Stimulated activated CD8-positive, alpha-beta memory T cell treated with anti-CD3 and anti-CD28 coated beads, Interleukin-7, amount 100 ng/mL, for 4 hours (primary cell): ENCODE measurements at places on chromosomes 1 and 21.

- DNase-seq, result no peak
These were observed 6.4 kb upstream of the SMPDL3B start for GRCh38 chr1:27928216-27928954.

DNA sequence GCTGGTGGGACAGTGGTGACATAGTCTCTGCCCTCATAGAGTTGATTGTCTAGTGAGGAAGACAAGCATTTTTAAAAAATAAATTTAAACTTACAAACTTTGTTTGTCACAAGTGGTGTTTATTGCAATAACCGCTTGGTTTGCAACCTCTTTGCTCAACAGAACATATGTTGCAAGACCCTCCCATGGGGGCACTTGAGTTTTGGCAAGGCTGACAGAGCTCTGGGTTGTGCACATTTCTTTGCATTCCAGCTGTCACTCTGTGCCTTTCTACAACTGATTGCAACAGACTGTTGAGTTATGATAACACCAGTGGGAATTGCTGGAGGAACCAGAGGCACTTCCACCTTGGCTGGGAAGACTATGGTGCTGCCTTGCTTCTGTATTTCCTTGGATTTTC is 58.4 kb downstream of the LAMC2 start:
- DNase-seq, result no peak

- no peak for DNase-seq
These were observed 29.4 kb downstream of the CDK18 start for GRCh38 chr1:205533748-205534443.

DNA sequence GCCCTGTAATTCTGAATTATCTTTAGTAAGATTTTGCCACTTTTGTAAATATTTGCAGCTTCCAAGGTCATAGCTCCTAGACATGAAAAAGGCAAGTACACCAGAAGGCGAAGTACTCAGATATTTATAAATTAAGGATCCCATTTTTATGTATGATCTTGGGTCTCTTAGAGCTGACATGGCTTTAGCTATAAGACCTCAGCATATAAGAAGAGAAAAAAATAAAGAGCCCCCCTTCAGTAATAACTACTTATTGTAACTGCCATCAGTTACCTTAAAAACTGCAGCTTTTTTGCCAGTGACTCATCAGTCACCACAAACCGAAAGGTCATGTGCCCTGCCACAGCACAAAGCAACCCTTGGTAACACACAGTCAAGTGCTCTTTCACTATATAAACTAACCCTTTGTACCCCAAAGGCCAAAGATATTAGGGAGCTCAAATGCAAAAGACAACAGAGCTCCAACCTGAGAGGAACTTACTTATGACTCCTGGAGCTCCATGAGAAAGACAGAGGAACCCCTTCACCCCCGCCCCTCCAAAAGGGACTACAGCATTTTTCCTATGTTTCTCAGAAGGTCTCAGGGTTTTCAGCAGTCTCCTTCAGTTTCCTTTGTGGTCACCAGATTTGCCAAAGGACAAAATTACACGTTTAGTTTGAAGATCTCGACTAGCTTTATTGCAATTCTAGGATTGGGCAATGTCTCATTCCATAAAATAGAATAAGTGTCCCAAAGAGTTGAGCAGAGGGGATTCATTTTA is 219.8 kb upstream of the DUSP10 start:
- DNase-seq, result peak; percentile 51

- no peak for DNase-seq
These were observed 226.5 kb downstream of the SDCCAG8 start for GRCh38 chr1:243482141-243483022.

GRCh38 chr21:31176080-31176551 is 137.8 kb upstream of the KRTAP19-8 start:
- no peak for DNase-seq

DNA sequence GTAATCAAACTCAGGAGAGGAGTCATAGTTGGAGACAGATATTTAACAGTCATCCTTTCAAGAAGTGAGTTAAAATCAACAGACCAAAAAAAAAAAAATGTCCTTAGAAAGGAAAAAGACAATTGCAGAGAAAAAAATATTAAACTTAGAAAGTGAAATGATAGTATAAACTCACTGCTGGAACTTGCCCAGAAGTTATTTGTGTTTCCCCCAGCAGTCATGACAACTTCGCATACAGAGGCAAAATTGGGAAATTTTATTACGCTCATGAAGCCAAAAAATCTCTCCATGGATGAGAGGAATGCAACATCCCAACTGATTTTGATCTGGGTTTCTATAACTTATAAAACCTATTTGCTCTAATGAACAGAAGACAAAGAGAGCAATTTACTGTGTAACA is 198.2 kb downstream of the LRRC7 start:
- DNase-seq, result no peak

GRCh38 chr1:24315391-24315790 is 3.8 kb upstream of the GRHL3 start:
- no peak for DNase-seq

DNA sequence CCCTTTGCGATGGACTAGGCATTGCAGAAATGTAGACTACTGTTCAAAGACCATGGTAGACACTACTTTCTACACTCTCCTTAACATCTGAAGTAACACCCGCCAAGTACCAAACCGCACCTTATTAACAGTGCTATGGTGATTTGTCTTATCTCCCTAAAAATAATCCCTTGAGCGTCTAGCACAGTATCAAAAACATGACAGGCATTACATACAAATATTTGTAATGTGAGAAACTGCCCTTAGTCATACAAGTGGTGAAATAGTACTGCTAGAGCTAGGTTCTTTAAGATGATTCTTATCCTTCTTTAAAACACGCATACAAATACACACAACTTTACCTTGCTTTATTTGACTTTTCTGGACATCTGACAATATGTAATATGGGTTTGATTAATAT is 27.2 kb downstream of the PUM1 start:
- no peak for DNase-seq

GRCh38 chr1:113388017-113388620 is 2.2 kb upstream of the MAGI3 start:
- no peak for DNase-seq

DNA sequence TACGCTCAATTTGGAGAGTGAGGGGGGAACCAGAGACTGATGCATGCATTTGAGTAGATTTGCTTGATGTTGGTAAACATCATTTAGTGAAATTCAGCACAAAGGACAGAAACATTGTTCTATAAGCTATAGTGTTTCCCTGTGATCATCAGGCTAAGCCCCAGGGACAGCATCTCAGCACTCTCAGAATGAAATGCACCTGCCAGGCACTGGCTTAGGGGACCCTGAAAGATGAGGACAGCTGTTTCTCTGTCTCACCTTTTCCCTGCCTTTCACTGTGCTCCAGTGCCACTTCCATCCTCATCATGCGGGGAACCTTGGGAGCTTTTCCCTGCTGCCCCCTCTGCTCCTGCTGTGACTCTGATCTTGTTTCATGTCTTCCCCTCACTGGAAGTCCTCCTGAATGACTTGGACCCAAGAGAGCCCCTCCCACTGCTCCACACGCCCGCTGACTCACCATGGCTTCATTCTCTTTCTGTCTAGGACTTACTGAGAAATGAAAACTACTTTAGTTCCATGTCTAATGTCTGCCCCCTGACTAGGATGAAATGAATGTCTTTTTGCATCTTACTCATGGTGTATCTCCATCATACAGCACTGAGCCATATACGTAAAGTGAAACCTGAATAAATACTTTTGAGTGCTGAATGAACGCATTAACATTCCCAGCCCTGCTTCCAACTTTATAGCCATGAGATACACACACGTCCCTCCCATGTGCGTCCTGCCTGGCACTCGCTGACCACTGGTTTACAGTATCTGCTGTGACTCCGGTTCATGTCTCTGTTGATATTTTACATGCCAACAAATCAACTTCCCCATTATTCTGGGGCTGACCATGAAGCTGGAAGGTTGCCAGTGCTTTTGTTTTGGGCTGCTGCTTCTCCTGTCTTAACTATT is 182.0 kb downstream of the PCP4 start:
- DNase-seq, result no peak

- DNase-seq, result no peak
These were observed 109.1 kb downstream of the APP start for GRCh38 chr21:26061437-26061836.

DNA sequence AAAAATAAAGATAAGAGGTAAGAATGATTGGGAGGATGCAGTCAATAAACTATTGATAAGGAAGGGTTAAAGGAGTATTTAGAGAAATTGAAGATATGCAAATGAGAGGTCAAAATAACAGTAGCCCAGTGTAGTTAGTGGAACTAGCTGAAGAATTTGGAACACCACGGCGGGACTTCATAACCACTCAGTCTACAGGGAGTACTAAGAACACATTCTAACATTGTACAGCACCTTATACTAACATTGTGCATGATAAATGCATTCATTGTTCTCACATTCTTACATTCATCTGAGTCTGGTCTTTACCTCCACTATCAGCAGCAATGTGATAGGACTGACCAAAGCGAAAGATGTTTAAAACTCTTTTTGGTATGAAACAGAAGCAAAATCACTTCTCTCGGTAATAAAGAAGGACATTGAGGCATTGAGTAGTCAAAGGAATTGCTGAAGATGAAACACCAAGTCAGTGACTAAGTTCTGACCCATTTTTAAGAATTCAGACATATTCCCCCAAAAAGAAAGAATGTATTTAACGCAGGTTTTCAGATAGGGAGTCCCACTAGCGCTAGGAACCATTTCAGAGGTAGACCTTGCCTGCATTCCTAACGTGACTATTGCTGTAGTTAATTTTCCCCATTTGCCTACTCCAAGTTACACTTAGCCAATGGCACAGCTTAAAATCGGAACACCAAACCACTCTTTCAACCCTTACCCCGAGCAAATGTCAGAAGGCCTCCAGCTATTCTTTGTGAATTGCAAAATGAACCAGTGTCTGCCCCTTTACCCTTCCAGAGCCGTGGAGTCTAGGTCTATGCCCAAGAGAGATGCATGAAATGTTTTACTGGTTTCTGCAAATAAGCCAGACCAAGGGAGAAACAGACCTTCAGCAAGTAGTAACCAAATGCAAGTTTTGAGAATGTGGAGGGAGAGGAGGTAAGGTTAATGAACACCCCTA is 108.8 kb upstream of the IRF2BP2 start:
- DNase-seq, result no peak

GRCh38 chr1:155070158-155070621 is 6.7 kb downstream of the EFNA4 start:
- DNase-seq, result no peak

DNA sequence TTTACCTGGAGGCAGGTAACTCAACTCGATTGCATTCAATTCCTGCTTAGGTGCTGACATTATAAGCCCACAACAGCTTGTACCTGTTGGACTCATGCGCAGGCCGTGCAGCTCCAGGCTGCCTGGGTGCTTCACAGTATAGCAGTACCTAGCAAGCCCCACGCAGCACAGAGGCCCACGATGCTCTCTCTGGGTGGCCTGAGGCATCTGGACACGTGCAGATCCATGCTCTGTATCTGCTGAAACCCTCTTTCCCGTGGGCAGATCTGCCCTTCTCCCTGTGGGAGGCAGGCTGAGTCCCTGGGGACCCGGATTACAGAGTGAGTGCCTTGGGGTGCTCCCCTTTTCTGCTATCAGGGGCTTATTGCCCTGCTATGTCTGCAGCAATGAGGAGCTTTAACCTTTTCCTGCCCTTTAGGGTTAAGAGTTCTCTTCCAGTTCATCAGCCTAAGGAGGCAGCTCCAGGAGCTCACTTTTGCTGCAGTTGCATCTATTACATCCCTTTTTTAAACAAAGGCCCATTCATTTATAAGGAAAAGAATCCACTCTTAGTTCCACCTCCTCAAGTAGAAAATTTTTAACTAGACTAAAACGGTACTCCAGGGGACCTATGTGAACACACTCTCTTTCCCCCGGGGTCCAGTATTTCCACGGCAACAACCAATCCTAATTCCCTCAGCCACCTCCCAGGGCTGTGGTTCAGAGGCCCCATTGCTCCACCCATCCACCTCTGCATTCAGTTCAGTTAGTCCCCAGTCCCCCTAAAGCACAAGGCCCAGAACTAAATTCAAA is 19.3 kb downstream of the ITPKB start:
- no peak for DNase-seq

- peak; percentile 13 for DNase-seq
These were observed 625.2 kb downstream of the LMO4 start for GRCh38 chr1:87953732-87954344.

- no peak for DNase-seq
These were observed 42.9 kb upstream of the RRP15 start for GRCh38 chr1:218242171-218242570.

DNA sequence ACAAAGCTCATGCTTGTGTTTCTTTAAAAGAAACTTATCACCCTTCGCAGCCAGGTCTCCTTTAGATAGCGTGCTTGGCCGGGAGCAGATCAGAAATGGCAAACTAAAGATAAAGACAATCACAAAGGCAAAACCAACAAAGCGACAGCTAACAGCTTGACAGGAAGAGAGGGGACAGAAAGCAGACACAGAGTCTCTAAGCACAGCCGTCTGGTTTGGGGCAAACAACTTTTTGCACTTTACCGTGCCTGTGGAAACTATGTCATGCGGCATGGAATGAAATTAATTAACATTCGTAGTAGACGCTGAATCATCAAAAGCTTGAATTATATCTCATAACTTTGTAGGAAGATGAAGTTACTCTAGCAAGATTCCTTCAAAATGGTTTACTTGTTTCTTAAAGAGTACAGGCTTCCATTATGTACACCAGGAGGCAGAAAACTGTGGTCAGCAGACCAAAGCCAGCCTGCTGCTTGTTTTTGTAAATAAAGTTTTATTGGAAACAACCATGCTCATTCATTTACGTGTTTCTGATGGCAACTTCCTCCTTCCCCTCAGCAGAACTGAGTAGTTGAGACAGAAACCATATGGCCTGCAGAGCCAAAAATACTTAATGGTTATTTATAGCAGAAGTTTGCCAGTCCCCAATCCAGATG is 183.2 kb downstream of the KIF26B start:
- DNase-seq, result no peak

- DNase-seq, result no peak
These were observed 39.9 kb downstream of the CRYAA start for GRCh38 chr21:43208561-43209332.

GRCh38 chr21:45041351-45041805 is 33.0 kb upstream of the ADARB1 start:
- no peak for DNase-seq

GRCh38 chr1:68365709-68366382 is 83.9 kb downstream of the RPE65 start:
- no peak for DNase-seq

- DNase-seq, result no peak
These were observed 34.4 kb upstream of the OLIG2 start for GRCh38 chr21:32991361-32991760.

DNA sequence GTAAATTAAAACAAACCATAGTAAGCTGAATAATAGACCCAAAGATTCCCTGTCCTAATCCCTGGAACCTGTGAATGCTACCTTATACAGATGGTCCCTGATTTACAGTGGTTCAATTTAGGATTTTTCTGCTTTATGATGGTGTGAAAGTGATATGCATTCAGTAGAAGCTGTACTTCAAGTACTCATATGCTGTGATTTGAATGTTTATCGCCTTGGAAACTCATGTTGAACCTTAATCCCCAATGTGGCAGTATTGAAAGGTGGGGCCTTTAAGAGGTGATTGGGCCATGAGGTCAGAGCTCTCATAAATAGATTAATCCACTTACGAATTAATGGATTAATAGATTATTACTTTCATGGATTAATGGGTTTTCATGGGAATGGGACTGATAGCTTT is 10.6 kb upstream of the RRP15 start:
- no peak for DNase-seq

- no peak for DNase-seq
These were observed 18.4 kb downstream of the JUN start for GRCh38 chr1:58765441-58765840.
